ENCODE measurements at places on chromosomes 12 and 14. TPM values are rescaled to one million over a fixed set of nuclear protein-coding genes. Genes with fewer than 3 reads are reported as not detected.

DNA sequence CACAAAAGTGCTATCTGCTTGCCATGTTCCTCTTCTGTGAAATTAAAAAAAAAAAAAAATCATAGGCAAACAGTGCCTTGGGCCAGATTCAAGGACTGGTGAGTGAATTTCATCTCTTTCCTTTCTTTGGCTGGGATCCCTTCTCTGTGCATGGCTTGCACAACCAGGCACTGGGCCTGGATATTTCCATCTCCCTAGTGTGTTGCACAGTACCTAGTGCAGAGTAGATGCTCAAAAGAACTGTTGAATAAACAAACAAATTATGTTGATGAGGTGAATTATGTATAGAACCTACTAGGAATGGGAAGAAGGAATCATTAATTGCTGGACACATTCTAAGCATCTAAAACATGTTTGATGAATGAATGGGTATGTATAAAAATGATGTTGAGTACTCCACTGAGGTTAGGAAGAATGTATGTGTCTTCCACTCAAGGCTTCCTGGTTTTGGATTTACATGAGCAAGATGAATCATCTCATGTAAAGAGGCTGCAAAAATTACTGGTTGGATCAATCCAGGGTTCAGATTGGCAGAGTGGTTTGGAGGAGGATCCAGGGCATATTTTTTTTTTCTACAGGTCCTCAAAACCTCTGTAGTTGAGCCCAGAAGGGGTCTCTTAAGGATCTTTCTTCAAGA is 93.2 kb downstream of the EMP1 start:
- no peak for DNase-seq

GRCh38 chr14:78440356-78440894 is 270.3 kb downstream of the NRXN3 start:
- DNase-seq, result peak; percentile 4

DNA sequence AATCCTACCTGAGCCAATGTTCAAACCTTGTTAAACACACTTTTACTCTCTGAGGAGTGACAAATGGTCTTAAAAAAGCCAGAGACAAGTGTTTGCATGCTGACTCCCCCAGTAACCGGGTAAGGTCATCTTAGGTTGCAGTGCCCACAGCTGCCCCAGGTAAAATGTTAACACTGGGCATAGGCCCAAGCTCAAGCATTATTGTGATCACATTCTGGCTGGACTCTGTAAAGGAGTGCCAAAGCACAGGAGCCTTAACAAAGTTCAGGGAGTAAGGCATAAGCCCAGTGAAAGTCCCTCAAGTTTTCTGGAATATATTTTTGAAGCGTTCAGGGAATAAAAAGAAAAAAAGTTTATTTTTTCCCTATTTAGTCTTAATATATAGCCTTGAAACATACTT is 8.6 kb downstream of the EDDM3A start:
- DNase-seq, result no peak

KRT81 gene
- not detected for total RNA-seq

SEL1L gene
- total RNA-seq, result 20.6 TPM

LHX5 gene
- total RNA-seq, result not detected

Data from GM23338 (cell line).